ENCODE measurements at places on chromosomes 2 and 18. TPM values are rescaled to one million over a fixed set of nuclear protein-coding genes. Genes with fewer than 3 reads are reported as not detected.

Gene COL4A4
- under 0.01 TPM for total RNA-seq

Gene FBLN7
- 0.87 TPM for total RNA-seq

Gene NXPH2
- not detected for total RNA-seq

Gene RAX
- not detected for total RNA-seq

Gene SLC4A3
- 0.26 TPM for total RNA-seq

Gene GPR35
- 0.17 TPM for total RNA-seq

Gene HPCAL1
- total RNA-seq, result 31.6 TPM

Gene CEP76
- 15.3 TPM for total RNA-seq

Gene RIT2
- total RNA-seq, result not detected

Gene PROC
- 0.11 TPM for total RNA-seq

Gene SMARCAL1
- 10.0 TPM for total RNA-seq

Gene PARD6G
- total RNA-seq, result 66.8 TPM

Gene LIPG
- total RNA-seq, result 0.26 TPM

Gene CTLA4
- 6.2 TPM for total RNA-seq

Gene MARCHF4
- total RNA-seq, result under 0.01 TPM

Gene ATP8B1
- 31.9 TPM for total RNA-seq
